ENCODE measurements at places on chromosomes 12 and 14.

DNA sequence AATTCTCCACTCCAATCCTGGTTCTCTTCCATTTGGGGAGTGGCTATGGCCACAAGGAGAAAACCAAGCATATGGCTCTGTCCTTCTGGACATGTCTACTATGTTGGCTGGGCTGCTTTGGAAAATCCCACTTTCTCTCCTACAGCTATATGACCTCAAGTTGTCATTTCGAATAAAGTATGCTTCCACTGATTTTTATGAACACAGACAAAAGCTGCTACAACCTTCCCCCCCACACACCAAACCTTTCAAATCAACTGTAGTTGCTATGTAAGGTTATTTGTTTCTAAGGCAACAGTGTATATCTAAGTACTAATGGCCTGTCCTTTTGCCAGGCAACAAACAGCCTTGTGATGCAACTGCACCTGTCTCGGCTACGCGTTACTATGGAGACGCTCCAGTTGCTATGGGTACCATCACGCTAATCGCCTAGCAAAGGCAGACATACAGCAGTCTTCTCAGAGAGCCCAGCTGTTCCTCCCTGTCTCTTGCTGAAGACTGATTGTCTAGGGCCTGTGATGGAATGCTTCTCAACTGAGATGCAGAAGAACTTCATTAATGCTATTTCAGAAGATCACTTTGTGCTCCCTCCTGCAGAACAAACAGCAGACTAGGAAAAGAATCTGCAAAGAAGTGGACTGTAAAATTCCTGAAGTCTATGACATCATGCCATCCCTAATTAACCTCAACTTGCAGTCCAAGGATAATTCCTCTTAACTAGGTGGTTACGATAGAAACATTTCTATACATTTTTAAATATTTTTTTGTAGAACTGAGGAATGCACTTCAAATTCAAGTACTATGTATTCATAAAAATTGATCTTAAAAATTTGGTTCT is 67.6 kb downstream of the FOXN3 start:
- no peak for DNase-seq

DNA sequence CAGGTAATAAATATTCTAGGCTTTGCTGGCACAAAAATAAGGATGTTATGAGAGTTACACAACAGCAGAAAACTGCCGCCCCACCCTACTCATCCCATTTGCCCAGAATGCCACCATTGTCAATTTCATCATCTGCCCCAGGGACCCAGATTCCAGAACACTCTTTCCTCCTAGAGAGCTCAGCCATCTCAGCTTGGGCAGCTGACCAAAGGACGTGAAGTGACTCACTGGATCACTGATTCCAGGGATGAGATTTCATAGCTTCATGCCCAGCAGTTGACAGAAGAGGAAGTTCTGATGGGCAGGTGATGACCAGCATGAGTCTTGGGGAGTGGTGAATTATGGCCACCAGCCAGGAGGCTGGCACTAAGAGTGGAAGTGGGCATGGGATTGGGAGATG is 450.3 kb downstream of the RMST start:
- DNase-seq: no peak

- DNase-seq: peak; percentile 35
Observed at GRCh38 chr12:104720339-104721038, 237.6 kb downstream of the SLC41A2 start.

DNA sequence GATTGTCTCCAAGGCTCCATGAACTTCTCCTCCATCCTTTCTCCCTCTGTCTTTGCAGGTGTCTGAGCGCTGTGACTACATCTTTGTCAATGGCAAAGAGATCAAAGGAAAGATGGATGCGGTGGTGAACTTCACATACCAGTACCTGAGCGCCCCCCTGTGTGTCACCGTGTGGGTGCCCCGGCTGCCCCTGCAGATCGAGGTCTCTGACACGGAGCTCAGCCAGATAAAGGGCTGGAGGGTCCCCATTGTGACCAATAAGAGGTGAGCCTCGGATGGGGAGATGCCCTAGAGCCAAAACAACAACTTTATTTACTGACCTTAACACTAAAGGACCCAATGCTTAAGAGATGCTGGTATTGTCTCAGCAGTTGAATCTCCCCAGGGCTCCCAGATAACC is 130.0 kb downstream of the SLC15A4 start:
- no peak for DNase-seq
